ENCODE measurements at places on chromosomes 11 and 22.

DNA sequence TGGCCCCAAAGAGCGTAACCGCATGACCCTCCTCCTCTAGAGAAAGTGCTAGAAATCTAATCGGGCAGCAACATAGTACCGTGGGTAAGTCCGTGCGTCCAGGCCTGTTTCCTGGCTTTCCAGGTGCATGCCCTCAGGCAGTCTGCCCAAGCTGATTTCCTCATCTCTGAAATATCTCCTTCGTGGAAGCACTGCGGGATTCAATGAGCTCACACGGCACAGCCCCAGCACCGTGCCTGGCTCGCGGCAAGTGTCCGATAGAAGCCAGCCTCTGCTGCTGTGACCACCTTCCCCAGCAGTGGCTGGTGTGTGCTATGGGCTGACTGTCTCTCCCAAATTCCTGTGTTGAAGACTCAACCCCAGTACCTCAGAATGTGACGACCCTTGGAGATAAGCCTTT is 20.7 kb downstream of the RPUSD4 start:
- DNase-seq: no peak

GRCh38 chr22:47997052-47997590 is 1234.7 kb downstream of the TBC1D22A start:
- DNase-seq: no peak

- DNase-seq: peak; percentile 76
These were observed 105.1 kb downstream of the CHST1 start for GRCh38 chr11:45560155-45560912.

DNA sequence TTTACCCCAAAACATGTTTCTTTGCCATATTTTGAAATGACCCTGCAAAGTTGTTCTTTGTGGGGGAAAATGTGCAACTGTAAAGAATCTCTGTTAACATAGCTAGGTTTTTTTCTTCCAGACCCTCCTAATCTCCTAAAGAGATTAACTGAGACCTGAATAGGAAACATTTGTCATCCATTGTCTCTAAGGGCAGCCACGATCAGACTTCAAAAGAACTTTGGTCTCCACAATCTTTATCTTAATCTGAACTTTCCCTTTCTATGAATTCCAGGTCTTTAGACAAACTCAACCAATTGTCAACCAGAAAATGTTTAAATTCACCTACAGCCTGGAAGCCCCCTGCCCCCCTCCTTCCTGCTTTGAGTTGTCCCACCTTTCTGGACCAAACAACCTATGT is 4.6 kb upstream of the LGALS12 start:
- no peak for DNase-seq

- no peak for DNase-seq
These were observed 29.1 kb downstream of the DRD2 start for GRCh38 chr11:113446112-113446511.

- no peak for DNase-seq
These were observed 121.5 kb downstream of the FAM76B start for GRCh38 chr11:95668131-95668530.

- DNase-seq: peak; percentile 24
These were observed 15.2 kb downstream of the PIM3 start for GRCh38 chr22:49975543-49976389.

DNA sequence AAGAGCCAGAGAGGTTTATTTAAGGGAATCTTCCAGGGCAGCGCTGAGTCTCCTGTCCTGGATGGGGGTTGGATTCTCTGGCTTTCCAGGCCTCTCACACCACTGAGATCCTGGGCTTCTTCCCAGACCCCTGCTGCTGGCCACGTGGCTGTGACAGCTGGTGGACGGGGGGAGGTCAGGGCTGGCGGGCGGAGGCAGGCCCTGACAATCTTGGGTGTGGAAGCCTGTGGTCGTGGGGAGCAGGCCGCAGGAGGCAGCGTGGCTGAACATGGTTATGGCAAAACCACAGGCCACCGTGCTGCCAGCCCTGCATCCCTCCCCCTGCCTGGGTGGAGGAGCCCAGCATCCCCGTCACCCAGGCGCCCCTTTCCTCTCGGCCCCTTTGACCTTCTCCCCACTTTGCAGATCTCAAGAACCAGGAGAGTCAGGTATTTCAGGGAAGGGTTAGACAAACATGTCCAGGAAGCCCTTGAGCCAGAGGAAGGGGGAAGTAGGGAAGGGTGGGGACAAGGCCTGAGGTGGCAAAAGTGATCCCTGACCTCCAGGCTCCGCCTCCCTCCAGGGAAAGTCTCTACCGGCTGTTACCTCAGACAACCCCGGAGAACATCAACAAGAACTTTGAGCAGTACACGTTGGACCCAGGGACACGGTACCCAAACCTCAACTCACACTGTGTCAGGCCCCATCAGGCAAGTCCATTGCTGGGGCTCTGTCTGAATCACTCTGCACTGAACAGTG is 111.8 kb downstream of the MICAL2 start:
- peak; percentile 88 for DNase-seq

DNA sequence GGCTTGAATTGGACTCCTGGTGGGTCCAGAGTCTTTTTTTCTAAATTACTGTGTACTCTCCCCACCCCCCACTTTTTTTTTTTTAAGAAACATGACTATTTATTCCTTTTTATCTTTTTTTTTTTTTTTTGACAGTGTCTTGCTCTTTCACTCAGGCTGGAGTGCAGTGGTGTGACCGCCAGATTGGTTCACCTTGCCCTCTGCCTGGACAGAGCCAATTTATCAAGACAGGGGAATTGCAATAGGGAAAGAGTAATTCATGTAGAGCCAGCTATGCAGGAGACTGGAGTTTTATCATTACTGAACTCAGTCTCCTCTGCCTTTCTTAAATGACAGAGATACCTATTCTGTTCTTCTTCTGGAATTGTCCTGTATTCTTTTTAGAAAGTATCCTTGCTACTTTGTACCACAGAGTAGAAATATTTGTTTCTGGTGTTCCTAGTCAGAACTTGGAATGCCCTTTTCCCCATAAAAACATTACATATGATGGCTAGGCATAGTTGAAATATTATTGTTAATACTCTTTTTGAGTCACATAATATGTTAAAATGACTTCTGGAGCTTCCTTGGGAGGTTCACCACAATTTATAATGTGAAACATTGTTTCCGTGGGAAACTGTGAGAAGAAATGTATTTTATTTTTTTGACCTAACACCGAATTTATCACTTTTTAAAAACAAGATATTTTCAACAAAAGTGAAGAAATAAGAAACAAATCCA is 95.6 kb downstream of the UVRAG start:
- DNase-seq: no peak

DNA sequence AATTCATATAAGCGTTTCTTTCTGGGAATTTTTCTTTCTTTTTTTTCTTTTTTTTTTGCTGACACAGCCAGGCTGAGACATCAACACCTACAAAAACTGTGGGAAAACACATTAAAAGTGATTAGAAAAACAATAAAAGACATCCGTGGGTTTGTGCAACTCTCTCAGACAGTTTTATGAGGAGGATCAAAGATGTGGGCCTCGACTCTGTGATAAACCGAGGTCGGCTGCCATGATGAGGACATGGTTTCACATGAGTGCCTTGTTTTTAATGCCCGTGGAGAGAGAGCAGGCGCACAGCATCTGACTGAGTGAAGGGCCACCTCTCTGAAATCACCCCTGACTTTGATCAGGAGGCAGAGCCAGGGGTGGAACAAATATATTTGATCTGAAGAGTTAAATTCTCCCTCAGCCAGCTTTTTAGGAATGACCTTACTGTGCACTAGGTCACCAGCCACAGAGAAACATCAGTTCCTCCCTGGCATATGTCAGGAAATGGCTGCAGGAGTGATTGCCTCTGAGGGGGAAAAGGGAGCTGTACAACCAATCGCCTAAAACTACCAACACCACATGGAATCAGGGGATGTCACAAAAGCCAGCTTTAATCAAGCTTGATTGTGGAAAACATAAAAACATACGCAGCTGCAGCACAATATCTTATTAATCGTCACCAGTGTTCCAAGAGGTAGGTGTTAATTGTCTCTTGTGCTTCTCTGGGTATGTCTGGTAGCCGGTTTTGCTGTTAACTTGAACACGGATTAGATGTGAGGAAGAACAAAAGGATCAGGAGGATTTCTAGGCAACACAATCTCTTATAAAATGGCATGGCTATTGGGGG is 164.7 kb downstream of the MAML2 start:
- DNase-seq: no peak

DNA sequence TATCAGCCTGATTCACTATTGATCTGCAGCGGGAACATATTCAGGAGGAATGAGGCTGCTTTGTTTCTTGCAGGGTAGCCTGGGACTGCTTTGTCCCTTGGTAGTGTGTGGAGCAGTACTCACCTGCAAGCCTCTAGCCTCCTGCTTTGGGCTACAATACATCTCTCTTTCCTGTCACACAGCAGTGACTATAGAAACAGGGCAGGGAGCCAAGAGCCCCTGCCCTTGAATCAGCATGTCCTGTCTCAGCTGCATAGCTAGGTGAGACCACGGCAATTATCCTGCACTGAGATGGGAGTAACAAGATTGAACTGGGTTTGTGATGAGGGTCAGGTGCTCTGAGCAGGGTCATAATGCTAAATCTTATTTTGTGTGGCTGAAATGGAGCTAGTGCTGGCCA is 191.9 kb downstream of the NELL1 start:
- DNase-seq: no peak

DNA sequence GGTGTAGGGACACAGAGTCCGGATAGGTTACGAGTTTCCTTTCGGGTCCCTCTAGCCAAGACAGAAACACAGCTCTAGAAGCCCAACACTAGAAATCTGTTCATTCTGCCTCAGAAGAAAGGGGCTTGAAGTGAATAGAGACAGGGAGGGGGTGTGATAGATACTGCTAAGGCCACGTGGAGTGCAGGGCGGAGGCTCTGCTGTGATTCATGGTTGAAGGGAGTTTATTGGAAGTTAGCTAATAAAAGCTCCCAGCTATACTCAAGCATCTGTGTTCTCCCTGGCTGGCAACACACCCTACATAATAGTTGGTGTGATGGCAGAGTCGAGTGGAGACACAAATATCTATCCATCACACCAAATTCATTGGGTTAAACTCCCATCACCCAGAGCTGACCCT is 337.4 kb downstream of the CADM1 start:
- DNase-seq: no peak

- no peak for DNase-seq
These were observed 15.7 kb downstream of the PIK3IP1 start for GRCh38 chr22:31276426-31277167.

DNA sequence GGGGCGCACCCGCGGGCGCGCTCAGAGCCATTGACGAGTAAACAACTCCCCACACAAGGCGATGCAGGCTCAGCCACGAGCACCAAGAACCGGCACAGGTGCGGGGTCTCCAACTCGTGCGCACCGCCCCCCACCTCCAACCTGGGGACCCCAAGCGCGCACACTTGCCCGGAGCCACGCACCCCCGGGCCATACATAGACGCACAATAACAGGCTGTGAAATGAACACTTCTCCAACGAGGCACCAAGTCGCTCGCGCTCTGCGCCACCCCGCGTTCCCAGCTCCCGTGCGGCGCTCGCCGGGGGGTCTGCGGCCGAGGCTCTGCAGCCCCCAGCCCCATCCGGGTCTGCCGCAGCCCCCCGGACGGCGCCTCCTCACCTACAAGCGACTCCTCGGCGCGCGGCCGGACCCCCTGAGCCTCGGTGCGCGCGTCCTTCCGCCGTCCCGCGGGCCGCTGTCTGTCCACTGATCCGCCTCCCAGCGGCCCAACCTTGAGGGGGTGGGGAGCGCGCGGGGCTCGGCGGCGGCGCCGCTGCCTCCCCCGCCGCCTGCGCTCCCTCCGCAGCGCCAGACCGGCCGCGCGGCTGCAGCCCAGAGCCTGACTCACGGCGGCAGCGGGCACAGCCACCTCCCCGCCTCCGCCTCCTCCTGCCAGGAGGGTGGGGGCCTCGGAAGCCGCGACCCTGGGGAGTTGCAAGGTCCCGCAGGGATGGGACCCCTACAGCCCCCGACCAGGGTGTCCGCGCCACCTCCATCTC is 1.6 kb downstream of the IFITM10 start:
- DNase-seq: peak; percentile 20

DNA sequence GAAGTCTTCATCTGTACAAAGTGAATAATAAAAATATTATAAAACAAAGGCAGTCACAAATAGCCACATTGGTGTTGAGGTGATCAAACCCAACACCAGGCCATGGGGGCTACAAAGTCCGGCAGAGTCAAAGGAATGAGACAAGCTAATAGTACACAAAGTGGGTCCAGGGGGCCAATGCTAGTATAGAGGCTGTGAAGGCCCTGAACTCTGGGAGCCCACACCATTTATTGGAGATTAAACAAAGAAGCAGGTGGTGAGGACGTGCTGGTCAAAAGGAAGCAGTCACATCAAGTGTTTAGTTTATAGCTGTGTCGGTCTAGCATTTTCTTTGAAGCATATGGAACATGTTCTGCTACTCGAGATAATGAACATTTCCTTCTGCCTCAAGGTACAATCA is 58.6 kb upstream of the CCT8L2 start:
- no peak for DNase-seq

DNA sequence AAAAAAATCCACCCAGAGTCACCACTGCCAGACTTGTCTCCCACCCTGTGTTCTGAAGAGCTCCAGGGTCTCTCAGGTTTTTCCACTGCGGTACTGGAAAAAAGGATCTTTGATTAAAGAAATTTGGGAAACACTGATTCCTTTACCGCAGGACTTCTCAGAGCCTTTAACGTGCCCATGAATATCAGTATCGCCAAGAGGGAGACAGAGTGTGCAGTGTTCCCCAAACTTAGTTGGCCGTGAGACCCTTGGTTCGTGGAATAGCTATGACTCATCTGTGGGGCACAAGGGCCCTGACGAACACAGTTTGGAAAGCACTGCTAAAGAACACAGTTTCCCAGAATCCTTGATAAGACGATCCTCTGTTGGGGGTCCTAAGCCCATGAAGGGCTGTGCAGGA is 31.7 kb downstream of the SYT7 start:
- DNase-seq: no peak

GRCh38 chr11:75351541-75351790 is at the start of gene ARRB1:
Gene ARRB1 (minus strand): TSS chr11:75351661. CDS start chr11:75351607, 54 bp downstream.
- DNase-seq: no peak

- DNase-seq: no peak
These were observed 23.6 kb downstream of the EIF4G2 start for GRCh38 chr11:10785146-10785474.

- peak; percentile 85 for DNase-seq
These were observed 35.9 kb downstream of the ARAP1 start for GRCh38 chr11:72716290-72716689.

- DNase-seq: no peak
These were observed 188.2 kb downstream of the ST3GAL4 start for GRCh38 chr11:126543691-126544090.

DNA sequence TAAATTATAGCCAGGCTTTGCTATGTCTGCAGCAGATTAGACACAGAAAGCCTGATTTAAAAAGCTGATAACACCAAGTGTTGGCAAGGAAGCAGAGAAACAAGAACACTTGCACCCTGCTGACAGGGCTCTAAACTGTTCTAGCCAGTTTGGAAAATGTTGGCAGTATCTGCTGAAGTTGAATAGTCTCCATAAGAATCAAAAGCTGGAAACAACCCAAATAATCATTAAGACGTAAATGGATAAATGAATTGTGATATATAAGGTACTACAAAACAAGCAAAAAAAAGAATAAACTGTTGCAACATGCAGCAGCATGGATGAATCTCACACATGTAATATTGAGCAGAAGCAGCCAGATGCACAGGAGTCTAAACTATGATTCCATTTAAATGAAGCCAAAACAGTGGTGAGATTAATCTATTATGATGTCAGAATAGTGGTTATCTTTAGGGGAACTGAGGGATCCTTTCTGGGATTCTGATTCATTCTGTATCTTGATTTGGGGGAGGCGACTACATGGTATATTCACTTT is 40.4 kb upstream of the ADORA2A start:
- no peak for DNase-seq

Data from femur (tissue), 1 donor.